Natural killer cell (primary cell): ENCODE measurements at places on chromosomes 7 and 10. TPM values are rescaled to one million over a fixed set of nuclear protein-coding genes. Genes with fewer than 3 reads are reported as not detected.

DNA sequence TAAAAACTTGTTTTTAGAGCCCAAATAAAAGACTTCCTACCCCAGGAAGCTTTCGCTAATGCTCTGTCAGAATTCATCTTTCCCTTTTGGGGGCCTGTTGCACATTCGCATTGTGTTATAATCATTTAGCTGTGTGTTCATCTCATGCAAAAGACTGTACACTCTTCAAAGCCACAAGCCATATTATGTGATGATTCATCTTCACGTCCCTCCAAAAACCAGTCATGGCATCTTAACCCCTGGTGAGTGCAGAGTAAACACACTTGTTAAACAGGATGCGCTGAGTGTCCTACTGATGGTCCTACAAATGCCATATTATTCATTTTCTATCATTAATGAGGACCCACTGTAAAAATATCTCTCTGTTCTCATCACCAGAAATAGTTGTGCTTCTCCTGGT, 235.4 kb downstream of the KIAA1217 start:
- no peak for DNase-seq

- DNase-seq, result no peak
Observed at GRCh38 chr7:47953822-47954221, 5.6 kb upstream of the PKD1L1 start.

- DNase-seq, result no peak
Observed at GRCh38 chr7:2190531-2190930, 42.2 kb downstream of the MAD1L1 start.

DNA sequence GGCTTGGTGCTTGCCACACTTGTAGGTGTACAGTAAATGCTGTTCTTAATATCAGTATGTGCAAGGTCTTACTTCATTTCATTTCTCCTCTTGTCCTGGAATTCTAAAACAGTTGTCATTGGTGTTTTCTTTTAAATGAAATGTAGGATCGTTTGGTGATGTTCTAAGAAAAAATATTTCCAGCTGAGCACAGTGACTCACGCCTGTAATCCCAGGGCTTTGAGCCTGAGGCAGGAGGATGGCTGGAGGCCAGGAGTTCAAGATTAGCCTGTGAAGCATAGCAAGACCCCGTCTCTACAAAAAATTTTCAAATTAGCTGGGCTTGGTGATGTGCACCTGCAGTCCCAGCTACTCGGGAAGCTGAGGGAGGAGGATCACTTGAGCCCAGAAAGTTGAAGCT, 32.6 kb upstream of the ELN start:
- DNase-seq, result no peak

The ARID5B gene
- 22.3 TPM for total RNA-seq

The ZNF212 gene
- 17.0 TPM for total RNA-seq

The NUTM2D gene
- total RNA-seq, result 5.2 TPM
